Type B pancreatic cell (in vitro differentiated cells): ENCODE measurements at places on chromosomes 5 and 9. TPM values are rescaled to one million over a fixed set of nuclear protein-coding genes. Genes with fewer than 3 reads are reported as not detected.

DNA sequence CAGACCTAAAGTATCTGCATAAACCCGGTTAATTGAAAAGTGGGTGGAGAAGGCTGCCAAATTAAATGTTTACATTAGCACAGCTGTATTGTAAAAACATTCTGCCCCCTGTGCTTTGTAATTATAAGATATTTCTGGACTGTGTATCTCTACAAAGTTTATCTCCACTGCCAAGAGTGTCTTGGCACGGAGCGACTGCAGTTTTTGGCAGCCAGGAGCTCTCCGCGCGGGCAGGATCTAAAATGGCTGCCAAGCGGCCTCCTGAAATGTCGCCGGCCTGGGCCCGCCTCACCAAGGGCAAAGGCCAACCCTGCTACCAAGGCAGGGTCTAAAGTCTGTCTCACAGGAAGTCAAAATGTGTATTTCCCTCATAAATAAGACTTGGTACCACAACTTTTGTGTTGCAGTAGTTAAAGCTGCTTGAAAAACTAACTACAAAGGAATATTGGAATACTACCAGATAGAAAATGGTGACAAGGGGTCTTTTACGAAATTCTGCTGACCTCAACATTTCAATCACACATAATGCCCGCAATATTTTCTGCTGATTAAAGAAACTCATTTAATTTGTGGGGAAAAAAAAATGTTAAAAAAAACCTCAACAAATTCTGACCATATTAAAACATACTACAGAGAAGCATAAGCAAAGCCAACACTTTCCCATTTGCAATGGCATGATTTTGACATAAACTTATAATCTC lies 110.4 kb downstream of the NFIB start:
- DNase-seq: no peak

- no peak for DNase-seq
These were observed 263.6 kb upstream of the C9orf72 start for GRCh38 chr9:27836661-27837401.

Gene ADAMTSL1
- 6.0 and 28.6 TPM in 2 replicates for total RNA-seq

Gene MAPK9
- 34.4 and 35.2 TPM in 2 replicates for total RNA-seq

Gene TRAF1
- 1.9 and 3.1 TPM in 2 replicates for total RNA-seq

Gene EXOSC2
- 38.9 and 57.2 TPM in 2 replicates for total RNA-seq
